ENCODE measurements at places on chromosomes 5 and 9.

- DNase-seq, result no peak
Measured at GRCh38 chr9:131080589-131080988, 15.7 kb upstream of the AIF1L start.

- DNase-seq, result no peak
Measured at GRCh38 chr5:23027331-23027730, 174.2 kb upstream of the CDH12 start.

- DNase-seq, result no peak
Measured at GRCh38 chr9:117535434-117535833, 120.6 kb upstream of the ASTN2 start.

GRCh38 chr5:160835376-160835775 lies 16.6 kb downstream of the ATP10B start:
- DNase-seq, result no peak

DNA sequence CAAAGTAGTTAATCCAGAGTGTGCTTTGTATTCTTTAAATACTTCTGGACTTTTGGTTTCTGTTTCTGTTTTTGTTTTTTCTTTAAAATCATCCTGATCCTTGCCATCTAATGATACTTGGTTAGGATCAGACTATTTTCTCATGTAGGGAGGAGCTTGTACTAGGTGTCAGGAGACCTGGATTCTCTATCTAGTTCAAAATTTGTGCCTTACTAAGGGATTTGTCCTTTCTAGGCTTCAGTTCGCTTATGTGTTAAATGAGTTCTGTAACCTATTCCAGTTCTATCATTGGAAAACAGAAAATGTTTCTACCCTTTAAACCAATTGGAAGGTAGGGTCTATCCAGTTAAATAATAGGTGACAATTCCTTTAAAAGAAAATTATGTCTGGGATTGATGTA lies 3.3 kb upstream of the MEF2C start:
- no peak for DNase-seq

- DNase-seq, result no peak
Measured at GRCh38 chr9:137141050-137141810, 2.3 kb downstream of the GRIN1 start.

- DNase-seq, result no peak
Measured at GRCh38 chr9:111952559-111952958, 55.9 kb downstream of the UGCG start.

DNA sequence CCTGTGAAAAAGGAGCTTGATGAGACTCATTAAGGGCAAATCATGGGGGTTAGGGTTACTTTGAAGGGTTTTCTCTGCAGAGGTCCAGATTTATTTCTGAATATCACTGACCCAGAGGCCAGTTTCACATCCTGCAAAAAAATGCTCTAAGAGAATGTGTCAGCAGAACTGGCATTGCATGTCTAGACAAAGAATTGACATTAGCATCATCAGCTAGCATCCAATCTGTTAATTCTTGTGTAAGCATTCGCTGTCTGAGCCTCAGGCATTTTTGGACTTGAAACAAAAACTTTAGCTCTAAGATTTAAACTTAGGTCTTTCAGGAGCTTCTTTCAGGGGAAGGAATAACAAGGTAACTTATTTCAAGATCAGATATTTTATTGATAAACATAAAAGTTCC lies 187.9 kb upstream of the ELL2 start:
- no peak for DNase-seq

DNA sequence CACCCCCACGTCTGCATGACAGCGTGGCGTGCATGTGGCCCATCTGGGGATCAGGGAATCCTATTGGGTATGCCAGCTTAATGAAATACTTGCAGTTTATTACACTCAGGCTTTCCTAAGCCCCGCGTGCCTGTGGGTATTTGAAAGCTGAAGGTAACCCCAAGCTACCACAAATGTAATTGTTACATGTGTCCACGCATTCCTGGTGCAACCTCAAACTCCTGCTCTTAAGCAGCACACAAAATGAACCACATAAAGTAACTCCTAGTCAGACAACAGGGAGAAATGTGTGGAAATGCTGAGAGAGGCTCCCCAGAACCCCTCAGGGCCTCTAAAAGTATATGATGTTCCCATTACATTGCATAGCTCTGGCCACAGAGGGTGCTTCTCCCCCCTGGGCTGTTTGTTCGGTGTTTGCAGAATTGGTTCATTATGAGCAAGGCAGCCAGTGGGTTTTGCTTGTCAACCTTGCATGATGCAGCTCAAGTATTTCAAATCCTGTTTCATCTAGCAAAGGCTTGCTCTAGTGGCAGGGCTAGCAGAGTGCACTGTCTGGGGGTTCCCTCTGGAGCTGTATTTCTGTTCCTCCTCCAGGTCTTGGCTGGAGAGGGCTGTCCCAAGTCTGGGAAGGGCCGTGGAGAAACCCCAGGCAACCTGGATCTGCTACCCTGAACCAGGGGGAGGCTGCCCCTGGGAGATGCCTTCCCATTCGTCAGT lies 1.8 kb upstream of the DCANP1 start:
- no peak for DNase-seq

- DNase-seq, result no peak
Measured at GRCh38 chr5:8843771-8844170, 702.1 kb downstream of the SEMA5A start.

GRCh38 chr5:122101636-122102285 lies 23.7 kb upstream of the LOX start:
- no peak for DNase-seq

- no peak for DNase-seq
Measured at GRCh38 chr5:164191240-164191639, 685.8 kb downstream of the MAT2B start.

- DNase-seq, result no peak
Measured at GRCh38 chr9:134051319-134051718, 16.5 kb downstream of the BRD3 start.

DNA sequence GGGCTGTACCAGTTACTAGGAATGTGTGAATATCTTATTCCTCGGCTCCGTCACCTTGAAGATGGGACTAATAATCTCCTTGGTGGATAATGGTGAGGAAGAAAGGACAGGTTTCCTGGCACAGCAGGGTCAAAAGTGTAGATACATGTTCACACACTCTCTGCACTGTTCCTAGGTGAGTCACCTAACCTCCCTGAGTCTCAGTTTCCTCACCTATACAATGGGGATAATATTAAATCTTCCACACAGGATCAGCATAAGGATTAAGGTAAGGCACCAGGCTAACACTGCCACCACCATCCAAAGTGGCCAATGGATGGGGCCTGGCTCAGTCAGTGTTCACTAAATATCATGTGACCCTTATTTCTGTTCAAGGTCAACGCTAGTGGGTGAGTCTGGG lies 66.9 kb downstream of the PSMB7 start:
- DNase-seq, result no peak

DNA sequence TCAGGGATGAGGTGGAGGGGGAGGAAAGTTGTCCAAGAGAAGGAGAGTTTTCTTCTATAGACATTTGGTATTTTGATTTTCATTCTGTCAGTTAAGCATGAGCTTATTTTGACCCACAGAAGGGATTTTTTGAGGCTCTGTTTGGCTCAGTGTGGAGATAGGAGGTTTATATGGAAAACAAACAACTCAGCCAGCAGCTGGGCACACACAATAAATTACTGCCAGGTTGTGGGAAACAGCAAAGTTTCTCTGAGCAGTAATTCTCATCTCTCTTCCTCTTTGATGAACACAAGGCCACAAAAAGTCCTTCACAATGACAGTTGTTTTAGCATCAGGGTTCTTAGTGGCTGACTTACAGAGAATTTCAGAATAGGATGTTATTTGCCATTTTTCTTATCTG lies 486.1 kb downstream of the KDM4C start:
- DNase-seq, result no peak

DNA sequence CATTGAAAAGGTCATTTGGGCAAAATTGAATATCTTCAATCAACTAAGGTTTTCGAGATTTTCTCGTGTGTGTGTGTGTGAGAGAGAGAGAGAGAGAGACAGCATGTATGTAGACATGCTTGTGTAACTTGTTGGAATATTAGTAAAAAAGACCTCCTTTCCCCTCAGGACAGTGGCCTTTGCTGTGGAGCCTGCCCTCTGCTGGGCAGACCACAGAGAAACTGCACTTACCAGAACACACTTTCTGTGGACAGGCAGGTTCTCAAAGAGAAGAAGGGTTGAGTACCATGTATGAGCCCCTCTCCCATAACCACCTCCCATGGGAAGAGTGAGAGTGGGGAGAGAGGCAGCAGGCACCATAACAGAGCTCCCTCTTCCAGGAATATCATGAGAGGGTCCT lies 45.6 kb downstream of the CFAP90 start:
- no peak for DNase-seq

GRCh38 chr9:37923118-37923795 lies 19.3 kb upstream of the SLC25A51 start:
- no peak for DNase-seq

DNA sequence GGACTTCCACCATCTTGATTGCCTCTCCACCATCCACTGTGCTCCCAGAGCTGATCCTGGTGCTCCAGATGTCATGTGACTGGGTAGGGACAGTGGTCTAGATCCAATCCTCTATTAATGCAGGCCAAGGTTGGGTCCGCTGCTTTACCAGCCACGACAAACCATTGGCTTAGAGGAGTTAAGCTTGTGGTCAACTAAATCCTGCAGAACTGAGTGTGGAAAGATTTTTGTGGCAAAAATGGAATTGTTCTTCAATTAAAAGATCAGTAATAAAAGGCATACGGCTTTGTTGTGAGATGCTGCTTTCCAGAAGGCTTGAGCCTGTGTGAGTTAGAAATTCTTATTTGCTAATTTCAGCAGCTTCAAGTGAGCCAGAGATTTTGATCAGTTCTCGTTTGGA lies 30.7 kb downstream of the SLC1A3 start:
- no peak for DNase-seq

DNA sequence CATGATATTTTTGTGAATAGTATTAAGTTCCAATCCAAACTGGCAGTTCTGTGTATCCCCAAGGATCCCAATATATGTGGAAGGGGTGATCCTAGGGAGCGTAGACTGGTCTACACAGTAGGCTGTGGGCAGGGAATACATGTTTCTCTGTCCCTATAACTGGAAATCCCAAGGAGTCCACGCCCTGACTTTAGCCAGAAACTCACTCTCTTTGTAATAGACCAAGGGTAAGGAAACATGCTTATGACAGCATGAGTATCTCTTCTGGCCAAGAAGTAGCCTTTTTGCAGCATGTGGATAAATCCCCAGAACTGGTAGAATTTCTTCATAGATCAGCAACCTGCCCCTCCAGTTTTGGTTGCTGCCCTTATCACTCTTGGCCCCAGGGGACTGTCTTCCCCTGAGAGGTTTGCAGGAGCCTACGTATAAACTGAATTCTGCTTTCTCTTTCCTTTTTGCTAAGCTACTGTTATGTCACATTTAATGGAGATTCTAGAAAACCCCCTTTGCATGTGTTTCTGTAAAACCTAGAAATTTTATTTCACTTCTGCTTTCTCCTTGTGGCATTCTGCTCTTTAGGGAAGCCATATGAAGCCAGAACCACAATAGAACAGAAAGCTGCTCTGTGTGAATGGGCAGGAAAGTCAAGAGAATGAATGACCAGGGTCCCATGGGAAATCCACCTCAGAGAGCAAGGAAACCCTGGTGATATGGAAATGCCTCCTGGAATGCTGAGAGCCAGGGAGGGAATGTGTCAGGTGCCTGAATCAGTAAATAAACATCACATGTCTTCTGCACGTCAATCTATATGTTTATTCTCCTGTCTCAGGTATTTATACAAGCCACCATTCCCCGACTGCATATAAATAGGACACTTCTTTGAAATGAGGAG lies 3.5 kb downstream of the IFNA2 start:
- DNase-seq, result no peak

DNA sequence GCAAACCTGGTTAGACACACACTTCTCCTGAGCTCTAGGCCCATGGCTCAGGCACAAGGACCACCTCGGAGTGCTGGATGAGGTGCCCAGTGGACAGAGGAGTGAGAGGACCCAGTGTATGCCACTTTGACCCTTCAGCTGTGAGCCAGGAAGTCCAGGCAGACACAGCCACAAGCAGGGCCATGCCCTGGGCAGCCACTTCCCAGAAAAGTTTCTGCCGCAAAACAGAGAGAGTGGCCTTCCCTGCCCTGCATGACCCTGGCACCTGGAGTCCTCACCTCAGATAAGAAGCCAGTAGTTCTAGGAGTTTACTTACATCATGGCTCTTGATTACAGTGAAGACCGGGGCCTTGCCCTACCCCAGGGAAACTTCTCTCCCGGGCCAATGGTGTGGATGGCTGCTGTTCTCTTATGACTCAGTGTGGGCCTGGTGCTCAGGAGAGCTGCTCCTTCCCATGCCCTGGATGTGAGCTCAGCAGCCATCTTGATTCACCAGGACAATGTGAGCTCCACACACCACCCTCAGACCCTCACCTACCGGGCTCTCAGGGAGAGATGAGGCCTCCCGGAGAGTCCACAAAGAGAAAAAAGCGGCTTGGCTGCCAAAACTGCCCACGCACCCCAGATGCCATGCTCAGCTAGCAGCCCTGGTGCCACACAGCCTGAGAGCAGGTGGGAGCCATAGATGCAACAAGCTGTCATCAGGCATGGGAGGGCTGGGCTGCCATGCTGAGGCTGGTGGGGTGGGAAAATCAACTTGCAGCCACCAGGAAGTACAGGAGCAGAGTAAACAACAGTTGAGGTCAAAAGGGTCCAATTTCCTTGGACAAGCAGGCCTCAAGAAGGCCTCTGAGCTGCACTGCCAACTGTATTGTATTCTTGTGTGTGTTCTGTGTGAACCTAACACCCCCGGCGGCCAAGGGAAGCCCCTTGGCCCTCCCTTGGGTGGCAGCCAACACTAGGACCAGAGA lies 11.7 kb upstream of the IRF1 start:
- no peak for DNase-seq

DNA sequence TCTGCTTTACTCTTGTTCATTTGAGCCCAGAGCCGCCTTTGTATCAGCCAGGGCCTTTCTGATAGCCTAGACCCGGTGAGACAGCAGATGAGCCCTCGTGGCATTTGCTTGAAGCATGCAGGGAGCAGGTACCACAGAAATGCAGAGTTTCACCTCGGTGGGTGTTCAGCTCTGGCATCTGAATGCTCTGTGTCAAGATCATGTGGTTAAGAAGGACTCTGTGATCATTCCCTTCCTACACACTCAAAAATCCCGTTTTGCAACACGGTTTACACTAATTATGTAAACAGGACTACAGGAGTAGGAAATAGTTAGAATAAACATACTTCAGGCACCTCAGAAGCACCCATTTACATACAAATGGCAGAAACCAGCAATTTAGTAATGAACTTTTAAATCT lies 67.2 kb downstream of the MVB12B start:
- DNase-seq, result no peak

DNA sequence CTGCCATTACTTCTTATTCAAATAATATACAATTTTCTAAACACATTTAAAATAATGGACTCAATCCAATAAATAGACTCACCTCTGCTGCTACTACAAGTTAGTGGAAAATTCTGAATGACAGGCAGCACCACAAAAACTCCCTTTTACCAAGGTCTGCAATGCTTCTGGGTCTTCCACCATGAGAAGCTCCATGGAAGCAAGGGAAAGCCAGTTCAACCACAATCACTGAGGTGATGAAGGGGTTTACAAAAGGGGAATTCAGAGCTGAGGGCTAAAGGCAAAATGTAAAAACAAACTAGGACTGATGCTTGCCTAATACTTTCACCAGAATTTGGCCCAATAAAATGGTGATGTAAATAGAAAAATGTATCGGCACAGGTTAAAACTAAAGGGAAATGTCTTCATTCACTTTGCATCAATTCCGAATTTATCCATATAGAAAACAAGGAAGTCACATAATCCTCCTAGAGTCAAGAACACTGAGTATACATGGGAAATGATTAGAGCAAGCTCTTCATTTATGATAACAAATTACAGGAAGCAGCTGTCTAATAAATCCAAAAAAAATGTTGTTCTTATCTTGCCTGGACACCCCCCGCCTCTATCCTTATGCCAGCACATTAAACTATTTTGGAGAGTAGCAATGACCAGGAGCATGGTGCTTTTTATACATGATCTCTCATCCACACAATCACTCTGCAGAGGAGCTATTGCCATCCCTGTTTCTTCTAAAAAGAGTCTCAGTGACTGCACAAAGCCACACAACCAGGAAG lies 66.3 kb upstream of the NFIB start:
- DNase-seq, result no peak
